ENCODE measurements at places on chromosomes 2 and 18. TPM values are rescaled to one million over a fixed set of nuclear protein-coding genes. Genes with fewer than 3 reads are reported as not detected.

Gene CNDP1
- total RNA-seq = not detected

Gene GPR39
- total RNA-seq = 0.86 TPM

Gene CD302
- 3.9 TPM for total RNA-seq

Gene ADGRF3
- total RNA-seq = not detected

Data from bronchial smooth muscle cell (primary cell).